ENCODE measurements at places on chromosomes 13 and 19.

- no peak for DNase-seq
These were observed 141.0 kb downstream of the RFC3 start for GRCh38 chr13:33958964-33959363.

GRCh38 chr19:55777528-55777927 lies 8.6 kb downstream of the RFPL4AL1 start:
- DNase-seq = no peak

DNA sequence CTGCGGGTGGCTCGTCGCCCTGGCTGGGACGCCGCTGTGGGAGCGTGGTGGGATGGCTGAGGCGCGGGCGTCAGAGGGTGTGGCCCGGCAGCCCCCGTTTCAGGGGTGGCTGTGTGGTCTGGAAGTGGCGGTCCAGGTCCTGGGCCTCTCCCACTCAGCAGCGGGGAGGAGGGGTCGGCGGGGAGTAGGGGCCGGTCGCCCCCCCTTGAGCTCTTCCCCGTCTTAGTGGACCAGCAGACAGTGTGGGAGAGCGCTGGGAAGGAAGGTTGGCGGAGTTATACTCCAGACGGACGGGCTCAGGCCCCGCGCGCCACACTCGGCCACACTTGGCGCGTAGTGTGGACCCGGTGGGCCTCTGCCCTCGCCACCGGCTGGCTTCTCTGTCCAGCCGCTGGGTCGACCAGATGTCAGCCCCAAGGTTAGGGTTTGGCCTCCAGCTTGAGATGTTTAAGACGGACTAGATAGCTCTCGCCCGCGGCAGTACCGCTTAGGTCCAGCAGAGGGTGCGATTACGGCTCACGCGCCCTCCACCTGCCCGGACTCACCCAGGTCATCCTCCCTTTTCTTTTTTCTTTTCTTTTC lies 21.7 kb upstream of the ZNF429 start:
- DNase-seq = no peak

DNA sequence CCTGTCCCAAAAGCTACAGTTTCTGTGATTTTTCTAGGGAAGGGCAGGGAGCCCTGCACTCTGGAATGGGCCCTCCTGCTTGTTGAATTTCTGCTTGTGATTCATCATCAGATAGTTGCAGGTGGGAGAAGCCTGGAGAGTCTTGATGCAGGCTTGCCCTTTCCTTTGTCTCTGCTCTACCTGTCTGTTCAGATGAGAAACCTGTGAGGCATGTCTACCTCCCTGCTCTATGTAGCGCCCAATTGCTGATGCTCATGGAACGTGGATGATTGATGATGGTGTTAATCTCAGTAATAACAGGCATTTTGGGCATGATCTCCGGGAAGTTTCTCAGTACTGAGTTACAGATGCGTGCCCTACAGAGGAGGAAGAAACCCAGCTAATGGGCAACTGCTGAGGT lies 10.9 kb upstream of the CBY2 start:
- DNase-seq = no peak

DNA sequence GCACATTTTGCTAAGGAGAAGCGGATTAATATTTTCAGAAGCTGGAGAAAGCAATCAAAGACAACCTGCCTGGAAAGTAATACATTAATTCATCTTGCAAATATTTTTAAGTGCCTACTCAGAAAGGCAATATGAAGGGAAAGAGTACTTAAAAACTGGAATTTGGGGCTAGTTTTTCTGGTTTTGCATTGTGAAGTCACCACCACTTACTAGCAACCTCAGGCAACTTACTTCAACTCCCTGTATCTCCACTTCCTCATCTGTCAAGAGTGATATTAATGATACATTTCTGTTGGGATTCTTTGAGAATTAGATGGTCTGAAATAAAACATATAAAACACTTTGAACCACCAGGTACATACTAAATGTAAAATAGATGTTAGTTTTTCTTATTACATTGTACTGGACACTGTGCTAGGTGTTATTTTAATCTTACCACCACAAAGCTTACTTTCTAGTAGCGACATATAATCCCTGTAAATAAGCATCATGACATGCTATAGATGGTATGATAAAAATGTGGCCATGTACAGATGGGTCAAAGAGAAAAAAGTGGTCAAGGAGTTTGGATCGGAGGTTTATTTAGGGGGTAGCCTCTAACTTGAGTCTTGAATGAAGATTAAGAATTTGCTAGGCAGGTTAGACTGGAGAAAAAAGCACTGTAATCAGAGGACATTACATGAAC lies 101.2 kb downstream of the SPRY2 start:
- no peak for DNase-seq

Measured in globus pallidus (tissue), 1 donor.